CD8-positive, alpha-beta memory T cell (primary cell): ENCODE measurements at places on chromosomes 1 and 21. TPM values are rescaled to one million over a fixed set of nuclear protein-coding genes. Genes with fewer than 3 reads are reported as not detected.

GRCh38 chr21:41776778-41777177 lies 9.9 kb upstream of the RIPK4 start:
- no peaks in the 10 kb centered on the region for H3K36me3 ChIP-seq
- no peak overlapping the region for H3K27ac ChIP-seq
- no peak for DNase-seq
- H3K4me1 ChIP-seq = no peaks in the 10 kb centered on the region
- peaks cover 21% of the 10 kb centered on the region for H3K27me3 ChIP-seq

Gene CATSPERE
- 0.24 TPM for total RNA-seq

Gene OR10J1
- not detected for total RNA-seq

Gene MYCL
- total RNA-seq = 0.24 TPM

GRCh38 chr1:240217403-240217802 lies 125.7 kb downstream of the FMN2 start:
- H3K27ac ChIP-seq = no peak overlapping the region
- H3K27me3 ChIP-seq = no peaks in the 10 kb centered on the region
- no peak overlapping the region for H3K4me3 ChIP-seq
- no peaks in the 10 kb centered on the region for H3K36me3 ChIP-seq
- no peaks in the 10 kb centered on the region for H3K4me1 ChIP-seq
- DNase-seq = no peak

- H3K4me3 ChIP-seq = no peak overlapping the region
- peak; percentile 47 for DNase-seq
- H3K36me3 ChIP-seq = no peaks in the 10 kb centered on the region
- no peaks in the 10 kb centered on the region for H3K27me3 ChIP-seq
- peaks cover 60% of the 10 kb centered on the region for H3K4me1 ChIP-seq
These were observed 38.8 kb downstream of the VPS45 start for GRCh38 chr1:150106341-150106740.

- H3K4me1 ChIP-seq = no peaks in the 10 kb centered on the region
- H3K36me3 ChIP-seq = no peaks in the 10 kb centered on the region
- DNase-seq = no peak
- no peak overlapping the region for H3K4me3 ChIP-seq
These were observed 607.9 kb upstream of the TMPRSS15 start for GRCh38 chr21:19011451-19011850.

Gene CR2
- 1.6 TPM for total RNA-seq

- no peaks in the 10 kb centered on the region for H3K27me3 ChIP-seq
- H3K4me3 ChIP-seq = no peak overlapping the region
- no peaks in the 10 kb centered on the region for H3K36me3 ChIP-seq
- DNase-seq = no peak
- H3K4me1 ChIP-seq = no peaks in the 10 kb centered on the region
These were observed 25.0 kb upstream of the CCDC27 start for GRCh38 chr1:3727042-3727824.

Gene VASH2
- total RNA-seq = 0.07 TPM

- H3K27ac ChIP-seq = no peak overlapping the region
- H3K4me1 ChIP-seq = no peaks in the 10 kb centered on the region
- DNase-seq = no peak
- peaks cover 11% of the 10 kb centered on the region for H3K36me3 ChIP-seq
- H3K27me3 ChIP-seq = no peaks in the 10 kb centered on the region
These were observed 69.4 kb upstream of the MORC3 start for GRCh38 chr21:36250423-36251075.

DNA sequence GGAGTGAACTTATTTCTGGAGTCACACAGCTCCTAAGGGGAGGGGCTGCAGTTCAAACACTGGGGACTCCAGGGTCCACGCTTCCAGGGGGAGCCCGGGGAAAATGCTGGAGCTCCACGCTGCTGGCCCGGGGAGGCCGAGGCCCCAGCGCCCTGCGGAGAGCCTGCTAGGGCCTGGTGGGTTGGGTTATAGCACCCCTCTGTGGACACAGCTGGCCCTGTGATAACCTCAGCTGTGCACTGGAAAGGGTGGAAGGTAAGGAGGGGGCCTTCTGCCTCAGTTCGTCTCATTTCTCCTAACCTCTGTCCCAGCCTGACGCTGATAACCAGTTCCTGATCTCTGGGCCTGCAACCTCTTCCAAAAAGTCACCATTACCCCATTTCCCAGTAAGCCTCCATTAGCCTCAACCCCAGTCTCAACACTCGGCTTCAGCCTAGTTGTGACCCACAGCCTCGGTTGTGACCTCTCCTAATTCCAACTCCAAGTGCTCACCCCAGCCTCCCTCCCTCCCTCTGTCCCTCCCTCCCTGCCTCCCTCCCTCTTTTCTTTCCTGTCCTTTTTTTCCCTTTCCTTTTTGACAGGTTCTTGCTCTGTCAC lies 7.1 kb downstream of the NBL1 start:
- H3K27me3 ChIP-seq = no peaks in the 10 kb centered on the region
- peak; percentile 28 for DNase-seq
- no peaks in the 10 kb centered on the region for H3K36me3 ChIP-seq
- peaks cover 12% of the 10 kb centered on the region for H3K4me1 ChIP-seq
- no peak overlapping the region for H3K27ac ChIP-seq

- no peak overlapping the region for H3K27ac ChIP-seq
- no peaks in the 10 kb centered on the region for H3K36me3 ChIP-seq
- no peak overlapping the region for H3K4me3 ChIP-seq
- DNase-seq = no peak
- no peaks in the 10 kb centered on the region for H3K27me3 ChIP-seq
These were observed 290.4 kb downstream of the KCNT2 start for GRCh38 chr1:196317535-196318522.

DNA sequence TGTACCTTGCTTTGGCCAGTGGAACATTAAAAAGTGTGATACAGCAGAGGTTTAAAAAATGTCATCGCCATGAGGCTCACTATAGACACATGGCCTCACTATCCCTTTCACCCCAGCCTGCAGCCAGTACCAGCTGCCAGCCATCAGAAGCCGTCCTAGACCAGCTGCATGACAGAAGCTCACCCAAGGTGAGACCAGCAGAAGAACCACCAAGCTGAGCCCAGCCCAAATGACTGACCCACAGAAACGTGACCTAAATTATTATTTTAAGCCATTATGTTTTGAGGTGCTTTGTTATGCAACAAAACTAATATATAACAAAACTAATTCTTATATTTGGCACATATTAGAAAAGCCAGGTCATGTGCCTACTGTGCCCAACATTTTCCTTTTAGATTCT lies 91.1 kb downstream of the KCNN3 start:
- no peaks in the 10 kb centered on the region for H3K27me3 ChIP-seq
- H3K4me1 ChIP-seq = peaks cover 7% of the 10 kb centered on the region
- no peak for DNase-seq

Gene MFAP2
- total RNA-seq = not detected

GRCh38 chr1:200079232-200079940 lies 51.9 kb downstream of the NR5A2 start:
- no peaks in the 10 kb centered on the region for H3K4me1 ChIP-seq
- no peak overlapping the region for H3K27ac ChIP-seq
- H3K36me3 ChIP-seq = no peaks in the 10 kb centered on the region
- H3K4me3 ChIP-seq = no peak overlapping the region
- DNase-seq = no peak
- peaks cover 7% of the 10 kb centered on the region for H3K27me3 ChIP-seq

- H3K36me3 ChIP-seq = no peaks in the 10 kb centered on the region
- no peaks in the 10 kb centered on the region for H3K4me1 ChIP-seq
- H3K4me3 ChIP-seq = no peak overlapping the region
- no peaks in the 10 kb centered on the region for H3K27me3 ChIP-seq
- no peak for DNase-seq
These were observed 176.3 kb downstream of the PTPRU start for GRCh38 chr1:29412591-29412990.

DNA sequence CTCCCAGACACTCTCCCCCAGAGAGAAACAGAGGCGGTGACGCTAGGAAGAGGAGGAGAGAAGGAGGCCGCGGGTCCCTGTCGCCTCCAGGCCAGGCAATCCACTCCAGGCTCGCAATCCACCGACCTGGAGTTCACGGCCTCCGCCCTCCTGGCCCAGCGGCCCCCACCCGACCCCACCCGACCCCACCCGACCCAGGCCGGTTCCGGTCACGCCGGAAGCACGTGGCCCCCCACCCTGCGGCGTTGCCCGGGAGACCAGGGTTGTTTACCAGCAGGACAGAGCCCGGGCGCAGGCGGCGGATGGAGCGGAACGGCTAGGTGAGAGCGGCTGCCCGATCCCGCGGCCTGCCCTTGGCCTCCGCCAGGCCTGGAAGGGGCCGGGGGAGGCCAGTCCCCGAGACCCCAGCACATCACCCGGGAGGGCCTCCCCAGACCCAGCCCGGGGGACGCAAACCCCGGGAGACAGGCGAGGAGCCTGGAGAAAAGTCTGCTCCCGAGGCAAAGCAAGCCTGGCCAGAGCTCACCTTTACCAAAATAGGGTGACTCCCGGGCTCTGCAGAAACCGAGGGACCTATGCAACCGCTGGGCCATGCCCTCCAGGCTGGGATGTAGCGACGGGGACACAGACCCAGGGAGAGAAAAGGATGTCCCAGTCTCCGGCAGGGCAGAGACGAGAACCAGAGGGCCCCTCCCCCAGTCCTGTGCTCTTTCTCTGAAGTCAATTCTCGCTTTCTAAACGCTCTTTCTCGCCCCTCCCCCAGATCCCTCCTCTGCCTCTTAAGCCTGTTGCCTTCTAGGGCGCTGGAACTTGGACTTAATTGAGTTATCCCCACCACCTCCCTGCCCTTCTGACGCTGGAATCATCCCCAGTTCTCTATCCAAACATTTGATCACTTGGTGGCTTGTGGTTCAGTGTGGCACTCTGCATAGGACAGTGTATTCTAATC lies at the start of the genes PLA2G2C and UBXN10:
PLA2G2C (minus strand) TSS at position 685 of the 949 bp plus-strand sequence. CDS start 9,155 bp downstream, outside the sequence.
UBXN10 (plus strand) TSS at position 263 of the 949 bp plus-strand sequence. CDS start 4,466 bp downstream, outside the sequence.
- DNase-seq = peak; percentile 54
- peak within 1 kb of the TSS; percentile 86 for H3K27ac ChIP-seq
- H3K4me1 ChIP-seq = peaks cover 40% of the 10 kb centered on the region
- H3K27me3 ChIP-seq = no peaks in the 10 kb centered on the region

Gene VHLL
- total RNA-seq = 0.35 TPM

DNA sequence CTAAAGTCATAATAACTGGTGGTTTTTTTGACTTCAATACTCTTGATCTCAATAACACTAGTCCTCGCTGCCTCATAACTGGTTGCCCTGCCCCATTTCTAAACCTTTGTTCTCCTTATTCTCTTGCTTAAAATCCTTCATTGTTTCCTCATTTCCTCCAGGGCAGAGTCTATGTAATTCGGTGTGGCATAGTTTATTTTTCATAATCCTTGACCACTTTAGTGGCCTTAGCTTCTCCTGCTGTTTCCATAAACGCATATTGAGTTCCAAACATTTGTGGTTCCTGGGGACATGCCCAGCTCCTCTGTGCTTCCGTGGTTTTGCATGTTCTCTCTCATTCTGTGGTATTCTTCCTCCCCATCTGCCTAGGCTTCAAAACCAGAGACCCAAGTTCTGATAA lies 19.0 kb upstream of the TLCD4 start:
- no peaks in the 10 kb centered on the region for H3K4me1 ChIP-seq
- H3K27me3 ChIP-seq = no peaks in the 10 kb centered on the region
- H3K27ac ChIP-seq = no peak overlapping the region
- no peak for DNase-seq
- H3K4me3 ChIP-seq = no peak overlapping the region

Gene FCRL5
- total RNA-seq = not detected

Gene GPR37L1
- total RNA-seq = not detected

DNA sequence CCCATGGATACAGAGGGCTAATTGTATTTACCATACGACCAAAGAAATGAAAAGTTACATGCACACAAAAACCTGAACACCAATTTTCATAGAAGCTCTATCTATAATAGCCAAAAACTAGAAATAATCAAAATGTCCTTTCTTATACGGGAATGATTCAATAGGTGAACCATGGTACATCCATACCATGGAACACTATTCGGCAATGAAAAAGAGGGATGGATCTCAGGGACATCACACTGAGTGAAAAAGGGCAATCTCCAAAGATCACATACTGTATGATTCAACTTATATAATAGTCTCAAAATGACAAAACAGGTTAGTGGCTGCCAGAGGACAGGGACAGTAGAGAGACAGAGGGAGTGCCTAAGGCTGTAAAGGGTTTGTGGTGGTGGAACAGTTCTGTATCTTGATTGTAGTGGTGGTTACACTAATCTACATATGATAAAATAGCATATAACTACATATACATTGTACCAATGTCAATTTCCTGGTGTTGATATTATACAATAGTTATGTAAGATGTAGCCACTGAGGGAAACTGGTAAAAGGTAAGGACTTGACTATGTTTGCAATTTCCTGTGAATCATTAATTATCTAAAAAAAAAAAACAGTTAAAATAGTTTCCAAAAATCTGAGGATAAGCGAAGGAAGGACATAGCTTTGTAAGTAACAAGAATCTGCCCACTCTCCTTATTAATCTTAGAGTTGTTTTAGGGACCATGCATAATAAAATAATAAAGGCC lies 3.7 kb downstream of the RSBN1 start:
- H3K27me3 ChIP-seq = no peaks in the 10 kb centered on the region
- no peak overlapping the region for H3K27ac ChIP-seq
- H3K4me1 ChIP-seq = peaks cover 67% of the 10 kb centered on the region
- no peaks in the 10 kb centered on the region for H3K36me3 ChIP-seq
- H3K4me3 ChIP-seq = no peak overlapping the region

Gene OR2L2
- not detected for total RNA-seq

Gene AGMAT
- total RNA-seq = 18.5 TPM

- no peaks in the 10 kb centered on the region for H3K36me3 ChIP-seq
- DNase-seq = no peak
- H3K27me3 ChIP-seq = no peaks in the 10 kb centered on the region
- no peak overlapping the region for H3K4me3 ChIP-seq
These were observed 1636.8 kb downstream of the AMY1C start for GRCh38 chr1:105386489-105386888.

DNA sequence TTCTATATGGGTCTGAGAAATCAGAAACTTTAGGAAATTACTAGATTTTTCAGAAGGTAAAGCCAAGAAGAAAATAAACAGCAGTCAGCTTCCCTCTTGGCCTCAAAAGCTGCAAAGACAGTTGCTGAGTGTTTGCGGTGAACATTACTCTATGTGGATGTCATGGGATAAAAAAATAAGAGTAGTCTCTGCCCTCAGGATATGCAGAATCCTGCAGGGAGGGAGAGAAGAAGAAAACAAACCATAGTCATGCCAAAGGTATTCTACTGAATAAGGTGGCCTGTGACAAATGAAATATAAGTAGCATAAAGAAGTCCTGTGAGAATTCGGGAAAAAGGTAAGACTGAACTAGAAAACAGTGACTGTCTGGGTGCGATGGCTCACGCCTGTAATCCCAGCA lies 19.0 kb downstream of the YARS1 start:
- H3K4me3 ChIP-seq = no peak overlapping the region
- H3K27ac ChIP-seq = no peak overlapping the region
- peaks cover 8% of the 10 kb centered on the region for H3K36me3 ChIP-seq
- peaks cover 54% of the 10 kb centered on the region for H3K4me1 ChIP-seq

DNA sequence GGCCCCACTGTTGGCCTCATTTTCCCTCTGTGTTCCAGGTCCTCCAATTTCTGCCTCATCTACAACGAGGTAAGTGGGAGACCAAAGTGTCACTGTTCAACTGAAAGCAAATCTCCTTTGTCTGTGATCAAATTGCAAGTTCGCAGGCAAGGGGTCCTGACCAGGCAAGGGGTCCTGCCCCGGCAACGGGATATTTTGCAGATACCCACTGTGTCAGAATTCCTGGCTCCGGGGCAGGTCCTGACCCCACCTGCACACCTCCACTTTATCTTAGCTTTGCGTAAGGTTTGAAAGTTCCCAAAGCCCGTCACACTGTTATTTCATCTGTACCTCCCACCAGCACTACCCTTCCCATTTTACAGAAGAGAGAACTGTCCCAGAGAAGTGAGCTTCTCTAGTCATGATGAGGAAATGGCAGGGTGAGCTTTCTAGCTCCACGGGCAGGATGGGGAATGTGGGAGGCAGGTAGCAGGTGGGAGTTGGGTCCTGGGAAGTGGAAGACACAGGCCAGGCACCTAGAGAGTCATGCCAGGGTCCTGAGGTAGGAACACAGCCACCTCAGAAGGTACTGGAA lies 32.0 kb upstream of the CSF1 start:
- no peak overlapping the region for H3K4me3 ChIP-seq
- no peak overlapping the region for H3K27ac ChIP-seq
- H3K36me3 ChIP-seq = no peaks in the 10 kb centered on the region
- no peaks in the 10 kb centered on the region for H3K4me1 ChIP-seq
